ENCODE measurements at places on chromosomes 11 and 22.

DNA sequence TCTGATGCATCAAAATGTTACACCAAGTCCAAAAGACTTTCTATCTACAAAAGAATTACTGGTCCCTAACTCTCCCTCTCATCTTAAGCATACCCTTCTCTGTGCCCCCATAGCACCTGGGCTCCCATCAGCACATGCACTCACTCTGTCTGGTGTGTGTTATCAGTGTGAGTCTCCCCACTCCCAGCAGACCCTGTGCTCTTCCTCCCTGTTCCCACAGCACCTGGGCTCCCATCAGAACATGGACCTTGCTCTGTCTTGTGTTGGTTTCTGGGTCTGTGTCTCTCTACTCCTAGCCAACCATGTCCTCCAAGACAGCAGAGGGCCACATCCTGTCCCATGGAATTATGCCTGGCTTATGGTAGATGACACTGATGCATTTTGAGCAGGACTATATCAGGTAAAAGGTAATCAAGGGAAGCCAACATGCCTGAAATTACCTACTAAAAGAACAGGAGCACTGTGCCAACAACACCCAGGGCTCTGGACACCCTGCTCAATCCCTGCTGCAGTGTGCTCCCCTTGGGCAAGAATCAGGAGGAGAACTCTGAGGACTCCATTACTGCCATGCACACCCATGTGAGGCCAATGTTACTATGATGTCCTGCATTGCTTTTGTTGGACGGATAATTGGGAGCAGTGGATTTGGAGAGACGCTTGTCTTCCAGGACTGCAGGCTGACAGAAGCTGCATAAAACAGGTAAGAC, 34.3 kb downstream of the GAB4 start:
- no peak for DNase-seq

DNA sequence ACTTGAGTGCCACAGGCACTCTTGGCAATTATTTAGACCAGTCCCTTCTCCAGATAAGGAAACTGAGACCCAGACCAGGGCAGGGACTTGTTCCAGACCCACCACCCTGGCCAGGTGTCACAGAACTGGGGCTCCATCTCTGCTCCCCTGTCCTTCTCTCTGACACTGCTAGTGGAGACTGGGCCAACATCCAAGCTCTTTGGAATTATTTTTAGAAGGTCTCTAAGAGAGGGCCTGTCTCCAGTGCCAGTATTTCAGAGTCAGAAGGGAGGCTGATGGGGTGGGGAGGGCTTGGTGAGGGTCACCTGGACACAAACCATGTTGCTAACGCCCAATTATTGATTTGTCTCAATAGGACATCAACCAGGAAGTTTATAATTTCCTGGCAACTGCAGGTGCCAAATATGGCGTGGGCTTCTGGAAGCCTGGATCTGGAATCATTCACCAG, 32.7 kb downstream of the POLR3H start:
- DNase-seq = no peak

- no peak for DNase-seq
These were observed 47.3 kb downstream of the PRR5L start for GRCh38 chr11:36343436-36343835.

GRCh38 chr11:8733852-8734251, 51.3 kb downstream of the RPL27A start:
- no peak for DNase-seq

DNA sequence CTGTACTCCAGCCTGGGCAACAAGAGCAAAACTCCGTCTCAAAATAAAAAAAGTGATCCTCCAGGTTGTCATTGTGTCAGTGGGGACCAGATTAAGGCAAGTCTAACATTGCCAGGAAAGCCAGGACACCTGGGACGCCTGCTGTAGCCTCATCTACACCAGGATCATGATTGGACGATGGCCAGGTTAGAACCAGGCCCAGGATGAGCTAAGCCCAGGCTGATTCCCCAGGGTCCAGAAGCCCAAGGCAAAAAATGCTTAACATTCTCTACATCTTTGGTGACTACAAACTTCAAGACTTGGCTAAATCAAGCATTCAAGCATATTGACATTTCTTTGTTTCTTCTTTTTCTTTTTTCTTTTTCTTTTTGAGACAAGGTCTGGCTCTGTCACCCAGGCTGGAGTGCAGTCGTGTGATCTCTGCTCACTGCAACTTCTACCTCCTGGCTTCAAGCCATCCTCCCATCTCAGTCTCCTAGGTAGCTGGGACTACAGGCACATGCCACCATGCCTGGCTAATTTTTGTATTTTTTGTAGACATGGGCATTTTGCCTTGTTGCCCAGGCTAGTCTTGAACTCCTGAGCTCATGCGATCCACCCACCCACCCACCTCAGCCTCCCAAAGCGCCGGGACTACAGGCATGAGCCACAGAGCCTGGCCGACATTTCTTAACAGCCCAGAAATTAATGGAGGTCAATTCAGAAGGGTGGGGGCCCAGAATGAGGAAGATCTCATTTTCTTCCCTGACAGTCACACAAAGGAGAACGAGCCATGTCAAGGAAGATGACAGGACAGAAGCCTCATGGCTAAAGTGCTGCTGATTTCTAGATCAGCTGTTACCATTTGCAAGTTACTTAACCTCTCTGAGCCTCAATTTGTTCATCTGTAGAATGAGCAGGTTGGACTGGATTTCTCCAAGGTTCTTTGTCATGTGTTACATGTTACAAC, 12.5 kb upstream of the PTPRJ start:
- peak; percentile 30 for DNase-seq

Data from NCI-H1694 (cell line).